ENCODE measurements at places on chromosomes 16 and 17.

GRCh38 chr16:56360117-56361008 lies 65.0 kb downstream of the AMFR start:
- DNase-seq = no peak

DNA sequence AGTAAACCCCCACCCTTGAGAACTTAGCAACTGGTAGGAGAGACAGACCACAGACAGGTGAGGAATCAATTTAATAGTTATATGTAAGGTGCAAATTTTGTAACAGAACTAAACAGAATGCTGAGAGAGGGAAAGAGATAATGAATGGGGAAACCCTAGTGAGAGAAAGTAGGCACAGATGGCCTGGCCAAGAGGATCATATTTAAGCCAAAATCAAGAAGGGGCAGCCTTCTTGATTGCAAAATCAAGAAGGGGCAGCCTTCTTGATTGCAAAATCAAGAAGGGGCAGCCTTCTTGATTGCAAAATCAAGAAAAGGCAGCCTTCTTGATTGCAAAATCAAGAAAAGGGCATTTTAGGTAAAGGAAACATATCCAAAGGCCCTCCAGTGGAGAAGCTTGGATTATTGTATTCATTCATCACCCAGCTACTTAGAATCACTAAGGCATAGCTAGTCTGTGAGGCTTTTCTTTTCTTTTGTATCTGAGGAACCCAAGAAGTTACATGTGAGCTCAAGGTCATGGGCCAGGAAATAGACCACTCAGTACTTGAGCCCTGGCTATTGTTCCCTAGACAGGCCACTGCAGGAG lies 190.6 kb downstream of the CYLD start:
- DNase-seq = no peak

DNA sequence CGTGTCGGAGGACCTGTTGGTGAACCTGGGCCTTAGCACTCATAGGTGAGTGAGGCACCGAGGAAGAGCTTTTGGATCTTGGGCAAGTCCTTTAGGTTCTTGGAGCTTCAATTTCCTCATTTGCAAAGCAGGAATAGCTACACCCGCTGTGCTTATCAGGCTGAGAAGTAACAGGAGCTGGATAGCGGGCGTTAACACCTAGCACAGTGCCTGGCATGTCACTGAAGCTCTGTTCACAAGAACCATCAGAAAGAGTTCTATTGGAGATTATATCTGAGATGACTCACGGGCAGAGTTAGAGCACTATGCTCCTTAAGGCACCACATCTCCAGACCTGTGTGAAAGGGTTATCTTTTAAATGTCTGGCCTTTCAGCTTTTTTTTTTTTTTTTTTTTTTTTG lies 12.8 kb downstream of the MEOX1 start:
- no peak for DNase-seq

GRCh38 chr17:15431766-15432165 lies 35.7 kb downstream of the CDRT4 start:
- DNase-seq = no peak

GRCh38 chr17:36214918-36215317 lies 4.1 kb downstream of the CCL4L2 start:
- no peak for DNase-seq

DNA sequence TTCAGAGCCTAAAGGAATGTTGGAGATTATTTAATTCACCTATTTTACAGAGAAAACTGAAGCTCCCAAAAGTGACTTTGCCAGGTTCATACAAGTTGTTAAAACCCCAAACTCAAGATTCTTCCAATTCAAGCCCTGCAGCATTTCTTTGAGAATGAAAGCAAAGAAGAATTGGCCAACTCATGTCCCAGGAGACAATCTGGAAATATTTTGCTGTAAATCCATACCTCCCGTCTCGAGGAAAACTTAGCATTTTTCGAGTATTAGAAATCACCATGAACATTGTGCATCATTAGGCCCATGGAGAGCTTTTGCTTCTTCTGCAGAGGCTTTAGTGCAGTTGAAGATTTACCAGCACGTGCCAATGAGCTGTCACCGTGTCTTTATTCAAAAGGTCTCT lies 176.4 kb upstream of the KCNJ16 start:
- DNase-seq = no peak

- no peak for DNase-seq
These were observed 83.6 kb upstream of the NLRP1 start for GRCh38 chr17:5667871-5668270.

- no peak for DNase-seq
These were observed 2.6 kb downstream of the COG4 start for GRCh38 chr16:70520612-70521297.

GRCh38 chr17:44307387-44308186 lies 814 bp upstream of the RUNDC3A start:
- DNase-seq = peak; percentile 84

DNA sequence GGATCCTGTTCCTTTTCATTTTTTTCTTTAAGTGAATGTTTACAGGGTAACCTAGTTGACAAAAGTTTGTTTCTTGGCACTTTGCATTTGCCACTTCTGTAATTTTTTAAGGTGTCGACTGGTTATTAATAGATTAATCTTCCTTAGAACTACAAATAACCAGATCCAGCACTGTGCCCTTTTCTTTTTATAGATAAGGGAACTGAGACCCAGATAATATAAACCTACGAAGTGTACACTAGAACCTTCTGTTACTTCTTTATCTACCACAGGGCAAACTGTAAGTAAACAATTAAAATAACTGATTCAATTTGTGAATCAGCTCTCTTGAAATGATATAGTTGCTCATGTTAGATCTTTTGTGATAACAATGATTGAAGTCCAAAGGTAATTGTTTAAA lies 55.4 kb downstream of the NLK start:
- DNase-seq = no peak

- peak; percentile 81 for DNase-seq
These were observed 15.3 kb downstream of the TBCD start for GRCh38 chr17:82767041-82767754.

GRCh38 chr16:82616356-82616755 lies 10.4 kb upstream of the CDH13 start:
- DNase-seq = no peak

GRCh38 chr16:58346831-58347371 lies 45.4 kb upstream of the GINS3 start:
- peak; percentile 48 for DNase-seq
